CD4-positive, CD25-positive, alpha-beta regulatory T cell (primary cell): ENCODE measurements at places on chromosomes 2 and 18.

GRCh38 chr2:235762832-235763598 is 269.2 kb downstream of the AGAP1 start:
- no peak for DNase-seq

DNA sequence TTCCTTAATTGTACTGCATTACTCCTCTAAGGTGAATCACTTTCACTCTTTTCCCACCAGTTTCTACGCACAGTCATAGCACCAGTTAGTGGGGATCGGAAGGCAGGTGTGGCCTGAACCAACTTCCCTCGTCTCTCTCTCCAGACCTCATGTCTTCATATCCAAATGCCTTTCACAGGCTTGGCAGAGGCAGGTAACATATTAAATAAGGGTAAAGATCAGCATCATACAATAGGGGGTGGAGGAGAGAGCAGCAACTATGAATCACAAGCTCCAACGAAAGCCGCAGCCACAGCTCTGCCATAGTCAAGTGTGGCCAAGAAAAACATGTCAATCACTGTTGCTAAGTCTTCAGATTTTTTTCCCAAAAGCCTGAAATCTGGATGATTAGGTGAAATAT is 40.3 kb downstream of the AP1S3 start:
- DNase-seq = no peak

DNA sequence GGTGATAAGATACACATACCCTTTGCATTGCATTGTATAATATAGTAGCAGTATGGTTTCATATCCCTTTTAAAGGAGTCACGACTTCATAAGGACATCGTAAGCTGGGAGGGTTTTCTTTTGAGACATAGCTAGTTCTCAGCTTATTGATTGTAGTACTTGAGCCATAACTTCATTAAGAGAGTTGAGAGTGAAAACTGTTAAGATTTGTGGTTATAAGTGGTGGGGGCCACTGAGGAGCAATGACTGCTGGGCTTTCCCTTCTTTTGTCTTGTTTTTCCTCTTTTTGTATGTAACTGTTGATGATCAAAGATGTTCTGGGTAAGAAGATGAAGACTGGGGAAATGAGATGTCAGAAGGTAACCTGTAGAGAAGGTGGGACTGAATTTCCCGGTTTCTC is 11.0 kb downstream of the EIF5B start:
- no peak for DNase-seq

- no peak for DNase-seq
Measured at GRCh38 chr2:33706410-33706809, 107.3 kb upstream of the FAM98A start.

DNA sequence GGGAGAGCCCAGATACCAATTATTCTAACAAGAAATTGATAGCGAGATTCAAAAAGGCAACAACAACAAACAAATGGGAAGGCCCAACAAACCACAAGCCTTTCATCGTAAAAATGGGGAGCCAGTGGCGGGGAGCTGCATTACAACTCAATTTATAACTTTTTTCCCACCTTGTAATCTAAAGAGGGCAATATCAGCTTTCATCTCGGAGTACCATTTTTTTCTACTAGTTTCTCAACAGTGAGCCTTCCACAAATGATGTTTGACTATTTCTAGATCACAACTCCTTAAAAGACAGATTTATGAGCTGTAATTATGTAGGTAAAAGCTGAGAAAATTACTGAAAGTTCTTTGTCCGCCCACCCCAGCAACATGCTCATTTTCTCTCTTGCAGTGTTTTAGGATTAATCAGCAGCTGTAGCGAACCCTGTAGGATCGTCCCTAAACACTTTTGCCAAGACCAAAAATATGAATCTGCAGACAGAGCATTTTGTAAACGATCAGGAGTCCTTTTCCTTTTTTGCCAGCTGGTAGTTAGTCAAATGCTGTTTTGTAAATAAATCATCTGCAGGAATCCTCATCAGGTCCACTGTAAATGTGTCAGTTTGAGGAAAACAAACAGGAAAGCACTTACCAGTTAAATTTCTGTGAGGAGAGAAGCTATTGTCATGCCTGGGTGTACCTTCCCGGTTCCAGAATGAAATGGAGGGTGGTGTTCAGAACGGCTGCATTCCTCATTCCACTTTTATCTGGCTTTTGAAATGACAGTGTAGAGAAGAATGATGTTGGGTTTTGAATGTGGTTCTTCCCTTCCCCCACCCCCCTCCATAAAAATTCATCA is 53.2 kb downstream of the EEF1B2 start:
- no peak for DNase-seq
